ENCODE measurements at places on chromosomes 4 and X.

- DNase-seq = no peak
Observed at GRCh38 chr4:84022564-84022963, 476.5 kb downstream of the NKX6-1 start.

- DNase-seq = no peak
Observed at GRCh38 chrX:46168254-46168653, 377.0 kb downstream of the ZNF674 start.

- DNase-seq = no peak
Observed at GRCh38 chrX:10619425-10620046, 849 bp downstream of the MID1 start.

- no peak for DNase-seq
Observed at GRCh38 chrX:13752646-13753045, 18.1 kb downstream of the OFD1 start.

DNA sequence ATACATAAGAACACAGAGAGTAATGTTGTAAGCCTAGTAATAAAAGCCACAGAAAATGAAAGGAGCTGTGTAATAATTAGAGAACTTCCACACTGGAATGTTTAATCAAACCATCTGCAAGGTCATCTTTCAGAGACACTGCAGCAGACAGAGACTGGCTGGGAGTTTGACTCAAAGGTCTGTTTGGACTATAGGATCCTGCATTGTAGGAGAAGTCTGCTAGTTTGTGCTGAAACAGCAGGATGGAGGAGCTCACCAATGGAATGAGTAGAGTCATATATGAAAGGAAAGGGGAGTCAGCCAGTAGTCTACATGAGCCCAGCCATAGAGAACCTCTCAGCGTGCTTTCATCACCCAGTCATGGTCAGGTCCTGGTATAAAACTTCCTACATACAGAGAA is 4.5 kb upstream of the ACE2 start:
- DNase-seq = no peak

DNA sequence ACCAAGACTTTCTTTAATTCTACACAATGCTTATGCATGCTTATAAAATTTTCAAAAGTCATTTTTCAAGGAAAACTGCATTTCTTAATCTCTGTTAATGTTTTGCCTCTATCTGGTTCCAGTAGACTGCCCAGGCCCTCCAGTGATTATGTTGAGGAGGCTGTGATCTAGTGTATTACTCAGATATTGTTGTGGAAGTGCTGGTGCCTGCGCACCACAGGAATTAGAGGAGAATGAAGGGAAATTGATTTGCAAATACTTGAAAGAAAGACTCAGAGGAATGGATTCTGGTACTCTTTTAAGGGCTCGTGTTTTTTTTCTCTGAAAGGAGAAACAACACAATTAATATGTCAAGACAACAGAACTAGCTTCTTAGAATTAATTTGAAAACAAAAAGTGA is 1015.1 kb downstream of the RPA4 start:
- no peak for DNase-seq

DNA sequence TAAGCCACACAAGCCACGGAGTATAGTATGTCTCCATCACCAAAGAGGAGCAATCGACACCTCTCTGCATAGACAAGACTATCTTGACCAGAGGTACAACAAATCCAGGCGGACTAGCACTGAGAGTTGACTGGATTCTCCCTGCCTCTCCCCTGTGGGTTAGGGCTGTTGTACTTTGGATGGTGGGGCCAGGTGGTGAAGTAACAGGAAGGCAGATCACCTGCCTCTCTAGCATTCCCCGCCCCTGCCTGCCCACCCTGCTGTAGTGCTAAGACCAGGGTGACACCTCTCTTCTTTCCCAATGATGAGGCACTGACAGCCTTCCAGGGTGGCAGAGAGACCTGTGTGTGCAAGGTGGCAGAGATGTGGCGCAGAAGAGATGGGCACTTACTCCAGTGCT is 47.5 kb upstream of the TRIM2 start:
- no peak for DNase-seq

DNA sequence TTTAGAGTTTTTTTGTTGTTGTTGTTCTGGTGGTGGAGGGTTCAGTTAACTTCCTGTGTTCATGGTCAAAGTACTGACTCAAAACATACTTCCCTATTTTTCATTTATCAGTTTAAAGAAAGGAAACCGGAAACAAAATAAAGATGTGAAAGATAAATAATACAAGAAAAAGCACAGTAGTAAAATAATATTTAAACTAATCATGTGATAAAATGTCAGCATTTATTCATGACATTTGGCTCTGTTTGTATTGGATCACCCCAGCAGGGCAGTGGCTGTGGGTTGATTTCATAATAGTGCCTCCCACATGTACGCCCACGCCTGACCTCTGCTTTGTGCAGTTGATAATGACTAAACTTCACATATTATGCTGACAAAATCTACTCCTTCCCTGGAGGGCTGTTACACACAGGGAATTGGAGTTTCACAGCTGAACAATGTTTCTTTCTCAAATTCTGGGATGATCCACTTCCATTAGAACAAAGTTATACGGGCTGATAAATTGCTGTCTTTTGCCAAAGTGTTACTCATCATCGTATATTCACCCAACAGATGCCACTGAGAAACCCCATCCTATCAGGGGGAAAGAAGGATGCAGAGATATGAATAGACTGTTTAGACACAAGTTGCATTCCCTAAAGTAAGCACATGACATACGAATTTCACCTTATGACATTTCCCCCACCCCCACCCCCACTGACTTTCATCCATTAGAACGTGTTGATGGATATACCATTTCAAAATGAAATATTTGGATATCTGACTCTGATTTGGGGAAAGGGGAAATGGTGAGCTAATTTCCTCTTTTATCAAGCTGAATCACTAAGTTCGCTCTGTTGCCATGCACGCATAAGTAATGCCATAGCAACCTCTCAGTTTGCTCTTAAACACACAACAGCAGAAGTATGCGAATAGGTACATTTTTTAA is 48.3 kb downstream of the AMELX start:
- no peak for DNase-seq

DNA sequence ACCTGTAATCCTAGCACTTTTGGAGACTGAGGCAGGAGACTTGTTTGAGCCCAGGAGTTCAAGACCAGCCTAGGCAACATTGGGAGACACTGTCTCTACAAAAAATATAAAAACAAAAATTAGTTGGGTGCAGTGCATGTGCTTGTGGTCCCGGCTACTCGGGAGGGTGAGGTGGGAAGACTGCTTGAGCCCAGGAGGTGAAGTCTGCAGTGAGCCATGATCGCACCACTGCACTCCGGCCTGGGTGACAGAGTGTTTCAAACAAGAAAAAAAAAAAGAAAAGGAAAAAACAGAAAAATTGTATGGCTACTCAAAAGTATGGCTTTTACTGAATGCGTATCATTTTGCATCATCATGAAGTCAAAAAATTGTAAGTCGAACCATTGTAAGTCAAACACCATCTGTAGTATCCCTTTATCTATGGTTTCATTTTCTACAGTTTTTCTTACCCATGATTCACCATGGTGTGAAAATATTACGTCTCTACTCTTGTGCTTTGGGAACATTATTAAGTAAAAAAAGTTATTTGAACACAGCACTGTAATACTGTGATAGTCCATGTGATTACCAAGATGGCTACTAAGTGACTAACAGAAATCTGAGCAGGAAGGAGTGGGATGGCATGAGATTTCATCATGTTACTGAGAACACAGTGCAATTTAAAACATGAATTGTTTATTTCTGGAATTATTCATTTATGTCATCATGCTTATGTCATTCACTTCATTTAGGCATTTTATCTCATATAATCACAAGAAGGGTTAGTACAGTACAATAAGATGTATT is 26.5 kb upstream of the MANBA start:
- DNase-seq = no peak

DNA sequence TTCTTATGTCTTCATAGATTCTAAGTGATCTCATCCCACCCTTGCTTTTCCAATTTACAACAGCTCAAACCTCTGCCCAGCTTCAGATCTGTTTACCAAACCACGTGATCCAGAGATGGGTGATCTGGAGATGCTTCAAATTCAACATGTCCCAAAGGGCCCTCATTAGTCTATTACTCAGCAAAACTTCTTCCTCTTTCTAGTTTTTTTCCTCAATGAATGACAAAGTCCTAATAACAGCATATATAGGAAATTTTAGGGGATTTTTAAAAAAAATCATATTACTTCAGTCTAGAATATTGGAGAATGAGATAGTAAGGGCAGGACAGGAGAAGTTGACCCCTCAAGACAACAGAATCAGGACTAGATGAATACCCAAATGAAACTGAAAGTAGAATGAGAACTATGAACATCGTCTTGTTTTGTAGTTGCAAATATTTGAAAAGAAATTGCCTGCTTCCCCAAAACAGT is 127.1 kb downstream of the CFAP299 start:
- no peak for DNase-seq

GRCh38 chr4:31328932-31329331 is 608.8 kb downstream of the PCDH7 start:
- DNase-seq = no peak

DNA sequence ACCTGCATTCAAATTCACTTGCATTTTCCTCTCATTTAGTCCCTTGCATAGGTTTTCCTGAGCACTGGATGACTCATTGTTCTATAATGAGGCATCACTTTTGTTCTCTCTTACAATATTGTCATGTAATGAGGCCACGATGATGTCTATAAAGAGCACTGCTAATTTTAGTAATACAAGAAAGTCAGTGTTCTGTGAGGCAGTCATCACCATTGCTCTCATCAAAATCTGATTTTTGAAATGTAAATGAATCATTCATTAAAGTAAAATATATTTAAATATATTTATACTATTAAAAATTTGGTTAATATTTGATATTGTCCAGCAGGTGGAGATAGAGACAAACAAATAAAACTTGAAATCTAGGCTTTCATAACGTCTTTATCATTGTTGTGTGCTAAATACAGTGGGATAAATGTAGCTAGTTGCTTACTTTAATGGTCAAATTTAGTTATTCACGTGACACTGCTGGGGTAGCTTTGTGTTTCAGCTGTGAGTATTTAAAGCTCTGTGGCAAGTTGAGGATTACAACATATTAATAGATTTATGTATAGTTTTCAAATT is 15.4 kb downstream of the HMGB2 start:
- no peak for DNase-seq

- no peak for DNase-seq
Observed at GRCh38 chr4:178240891-178241290, 798.7 kb upstream of the AGA start.

DNA sequence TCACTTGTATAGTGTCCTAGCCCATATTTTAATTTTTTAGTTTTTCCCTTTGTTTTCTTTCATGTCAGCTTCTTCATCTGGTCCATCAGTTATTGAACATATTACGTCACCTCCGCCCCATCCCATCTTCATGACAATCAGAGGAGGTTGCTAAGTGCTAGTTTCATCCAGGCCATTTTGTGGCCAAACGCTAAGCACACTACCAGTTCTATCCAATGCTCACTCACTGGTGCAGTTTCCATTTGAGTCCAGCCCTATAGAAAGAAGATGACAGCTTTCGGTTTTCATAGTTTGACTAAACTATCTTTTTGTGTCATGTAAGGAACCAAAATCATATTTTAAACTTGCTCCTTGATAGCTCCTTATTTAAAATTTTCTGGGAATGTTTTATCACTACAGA is 304.2 kb downstream of the TENM3 start:
- no peak for DNase-seq

- DNase-seq = no peak
Observed at GRCh38 chr4:176540814-176541213, 221.0 kb downstream of the SPCS3 start.

- DNase-seq = no peak
Observed at GRCh38 chr4:138242834-138243156, 646 bp upstream of the SLC7A11 start.

DNA sequence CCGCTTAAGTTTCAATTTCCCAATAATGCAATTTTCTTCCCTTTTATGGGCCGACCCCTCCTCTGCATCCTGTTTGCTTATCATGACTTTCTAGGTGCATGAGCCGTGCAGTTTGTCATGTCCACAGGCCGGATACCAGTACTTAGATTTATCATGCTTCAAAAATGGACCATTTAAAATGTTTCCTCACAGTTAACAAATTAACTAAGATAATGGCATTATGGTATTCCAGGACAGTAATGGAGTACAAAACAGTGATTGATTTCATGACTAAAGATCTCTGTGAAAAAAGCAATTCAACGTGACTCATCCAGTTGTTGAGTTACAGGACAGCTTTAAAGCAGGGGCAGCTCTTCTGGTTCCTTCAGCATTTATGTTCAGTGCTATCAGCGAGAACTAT is 23.0 kb downstream of the SNX25 start:
- no peak for DNase-seq

DNA sequence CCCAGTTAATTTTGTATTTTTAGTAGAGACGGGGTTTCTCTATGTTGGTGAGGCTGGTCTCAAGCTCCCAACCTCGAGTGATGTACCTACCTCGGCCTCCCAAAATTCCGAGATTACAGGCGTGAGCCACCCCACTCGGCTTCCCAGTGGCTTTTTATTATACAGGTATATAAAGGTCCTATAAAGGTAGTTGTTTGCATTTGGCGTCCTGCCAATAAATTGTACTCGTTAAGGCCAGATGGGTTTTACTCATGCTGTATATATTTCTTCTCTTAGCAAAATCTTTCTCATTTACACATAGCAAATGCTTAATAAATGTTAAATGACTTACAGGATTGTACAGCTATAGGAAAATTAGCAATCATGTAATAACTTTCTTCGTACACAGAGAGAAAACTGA is 6.9 kb downstream of the SHROOM3 start:
- DNase-seq = no peak

DNA sequence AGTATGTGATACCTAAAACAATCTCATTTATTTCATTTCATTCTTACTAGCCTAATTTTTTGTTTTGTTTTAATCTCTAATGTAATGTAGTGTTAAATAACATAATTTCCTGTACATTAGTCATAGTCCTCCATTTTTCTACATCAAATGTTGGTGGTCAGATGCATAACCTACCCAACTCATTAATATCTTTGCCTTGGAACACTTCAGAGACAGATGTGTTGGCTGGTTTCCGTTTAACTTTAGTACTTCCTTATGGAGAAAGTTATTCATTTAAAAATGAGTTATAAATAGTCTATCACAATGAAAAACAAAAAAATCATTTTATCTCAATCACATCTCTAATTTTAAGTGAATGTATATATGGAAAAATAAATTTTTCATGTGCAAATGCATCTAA is 190.2 kb downstream of the ANTXR2 start:
- no peak for DNase-seq

- DNase-seq = no peak
Observed at GRCh38 chrX:87397103-87397886, 120.3 kb upstream of the KLHL4 start.

GRCh38 chr4:101326576-101326975 is 20.8 kb downstream of the PPP3CA start:
- no peak for DNase-seq

DNA sequence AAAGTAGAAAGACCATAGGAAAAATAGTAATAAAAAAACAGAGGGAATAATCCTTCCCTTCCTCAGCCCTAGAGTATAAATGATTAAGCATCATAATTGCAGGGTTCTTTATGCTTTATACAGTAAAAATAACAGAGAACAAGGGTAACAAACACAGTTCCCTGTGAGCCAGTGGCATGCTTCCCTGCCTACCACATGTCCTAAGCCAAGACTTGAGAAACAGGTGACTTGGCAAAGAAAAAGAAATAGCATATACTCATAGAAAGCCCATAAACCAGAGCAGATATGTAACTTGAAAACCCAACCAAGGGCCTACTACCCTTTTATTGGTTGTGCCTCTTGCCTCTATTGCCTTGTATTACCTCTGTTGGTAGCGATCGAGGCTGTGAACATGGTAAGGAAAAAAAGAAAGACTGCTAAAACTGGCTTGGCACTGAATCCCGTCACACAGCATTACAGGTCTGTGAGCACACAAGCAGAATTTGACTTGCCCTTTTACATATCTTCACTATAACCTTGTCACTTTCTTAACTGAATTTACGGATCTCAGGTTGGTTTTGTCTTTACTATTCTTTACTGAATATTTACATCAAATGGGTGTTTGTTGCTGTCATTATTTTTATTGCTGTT is 30.9 kb upstream of the MYOZ2 start:
- no peak for DNase-seq

Measured in activated T-helper 9 cell treated with anti-CD3 and anti-CD28 coated beads, Interleukin-2, amount 50 U/mL, for 16 hours (primary cell).